ENCODE measurements at places on chromosomes 16 and 17.

DNA sequence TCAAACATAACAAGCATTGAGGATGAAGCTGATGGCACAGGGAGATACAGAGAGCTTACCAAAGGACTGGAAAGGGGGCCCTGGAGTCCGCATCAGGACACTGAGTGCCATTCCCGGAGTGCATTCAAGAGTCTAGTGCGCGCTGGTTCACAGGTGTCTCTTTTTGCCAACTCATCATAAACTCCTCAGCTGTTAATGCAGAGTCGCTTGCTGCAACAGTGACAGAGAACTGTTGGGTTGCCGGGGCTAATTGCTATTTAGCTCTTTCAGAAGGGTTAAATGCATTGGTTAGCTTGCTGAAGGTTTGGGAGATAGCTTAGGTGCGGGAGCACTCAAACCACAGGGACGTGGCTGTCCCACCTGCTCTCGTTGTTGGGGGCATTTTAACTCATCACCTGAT, 1091.6 kb upstream of the EEF2KMT start:
- DNase-seq, result no peak

GRCh38 chr16:5668553-5668952, 571.0 kb upstream of the EEF2KMT start:
- DNase-seq, result no peak

DNA sequence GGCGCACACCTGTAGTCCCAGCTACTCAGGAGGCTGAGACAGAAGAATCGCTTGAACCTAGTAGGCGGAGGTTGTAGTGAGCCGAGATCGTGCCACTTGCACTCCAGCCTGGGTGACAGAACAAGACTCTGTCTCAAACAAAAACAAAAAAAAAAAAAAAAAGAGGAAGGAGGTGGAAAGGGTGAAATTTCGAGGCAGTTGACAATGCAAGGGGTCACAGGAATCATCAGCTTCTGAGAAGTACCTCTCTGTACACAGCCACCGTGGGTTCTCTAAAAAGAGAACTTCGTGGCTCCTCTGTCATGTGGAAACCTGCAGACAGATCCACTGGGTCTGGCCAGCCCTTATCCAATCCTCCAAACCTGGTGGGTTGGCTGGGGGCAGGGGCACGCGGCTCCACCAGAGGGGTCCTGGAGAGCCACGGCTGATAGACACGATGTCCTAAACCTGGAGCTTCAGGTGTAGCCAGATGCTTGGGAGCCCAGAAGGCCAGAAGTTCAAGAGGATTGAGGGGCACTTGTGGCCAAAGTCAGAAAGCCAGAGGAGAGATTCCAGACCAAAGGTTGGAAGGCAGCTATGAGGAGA, 540 bp upstream of the CD300LF start:
- DNase-seq, result no peak

GRCh38 chr16:50238868-50239301, 27.5 kb upstream of the ADCY7 start:
- DNase-seq, result no peak

DNA sequence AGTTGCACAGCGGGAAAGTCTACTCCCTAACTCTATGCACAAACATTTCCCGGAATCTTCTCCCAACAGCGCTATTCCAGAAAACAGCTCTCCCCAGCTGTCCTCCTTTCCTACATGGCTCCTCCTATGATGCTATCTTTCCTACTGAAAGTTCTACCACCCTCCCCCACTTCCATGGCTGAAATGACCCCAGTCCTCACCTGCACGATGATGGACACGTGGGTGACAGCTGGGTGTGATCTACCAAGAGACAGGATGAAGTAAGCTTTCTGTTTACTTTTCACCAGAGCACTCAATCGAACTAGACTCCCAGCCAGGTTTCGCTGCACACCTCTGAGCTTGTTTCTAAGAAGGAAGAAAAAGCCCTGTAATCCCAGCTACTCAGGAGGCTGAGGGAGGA, 10.7 kb downstream of the CTC1 start:
- DNase-seq, result no peak

DNA sequence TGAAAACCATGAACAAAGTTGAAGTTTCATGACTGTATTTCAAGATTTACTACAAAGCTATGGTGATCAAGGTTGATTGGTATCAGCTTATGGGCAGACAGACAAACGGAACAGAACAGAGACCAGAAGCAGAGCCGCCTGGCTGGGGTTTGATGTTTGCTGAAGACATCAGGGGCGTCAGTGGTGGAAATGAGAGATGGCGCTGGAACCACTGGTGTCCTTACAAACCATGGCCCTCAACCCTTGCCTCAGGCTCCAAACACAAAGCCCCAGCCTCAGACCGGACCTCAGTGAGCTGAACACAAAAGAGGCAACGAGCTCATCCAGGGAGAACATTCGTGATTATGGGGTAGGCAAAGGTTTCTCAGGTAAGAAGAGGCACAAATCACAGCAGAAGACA, 113.0 kb upstream of the METRNL start:
- DNase-seq, result no peak

- DNase-seq, result peak; percentile 77
These were observed 45.8 kb downstream of the AKAP1 start for GRCh38 chr17:57130708-57131461.

GRCh38 chr17:61757168-61757567, 106.2 kb downstream of the BRIP1 start:
- no peak for DNase-seq

DNA sequence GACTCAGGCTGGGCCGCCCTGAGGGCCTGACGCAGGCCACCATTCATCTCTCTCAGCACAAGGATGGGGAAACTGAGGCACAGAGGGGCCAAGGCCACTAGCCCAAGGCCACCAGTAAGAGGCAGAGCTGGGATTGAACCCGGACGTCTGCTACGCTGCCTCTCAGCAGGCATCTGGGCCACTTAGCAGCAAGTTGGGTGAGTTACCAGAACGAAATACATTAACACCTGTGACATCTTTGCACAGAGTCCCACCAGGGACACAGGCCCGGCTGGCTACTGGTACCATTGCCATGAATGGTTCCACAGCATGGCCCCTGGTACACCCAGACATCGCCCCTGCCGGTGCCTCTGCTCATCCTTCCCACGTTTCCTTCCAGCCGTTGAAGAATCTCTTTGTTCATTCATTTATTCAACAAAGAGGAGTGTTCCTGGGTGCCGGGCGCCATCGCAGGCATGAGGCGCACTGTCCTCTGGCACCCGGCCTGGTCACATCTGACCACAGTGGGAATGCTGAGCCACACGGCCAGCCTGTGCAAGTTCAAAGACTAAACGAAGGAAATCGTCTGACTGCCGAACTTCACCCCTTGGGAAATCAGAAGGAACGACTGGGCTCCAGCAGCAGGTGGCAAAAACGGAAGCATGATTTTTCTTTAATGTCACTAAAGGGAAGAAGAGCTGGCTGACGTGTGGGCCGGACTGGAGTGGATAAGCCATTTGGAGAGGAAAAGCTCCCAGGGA, 7.4 kb upstream of the ZNF469 start:
- no peak for DNase-seq

- no peak for DNase-seq
These were observed at the start of gene KRT15 for GRCh38 chr17:41518789-41519449. Gene KRT15 (minus strand): TSS chr17:41518890. CDS start chr17:41518827, 63 bp downstream.

DNA sequence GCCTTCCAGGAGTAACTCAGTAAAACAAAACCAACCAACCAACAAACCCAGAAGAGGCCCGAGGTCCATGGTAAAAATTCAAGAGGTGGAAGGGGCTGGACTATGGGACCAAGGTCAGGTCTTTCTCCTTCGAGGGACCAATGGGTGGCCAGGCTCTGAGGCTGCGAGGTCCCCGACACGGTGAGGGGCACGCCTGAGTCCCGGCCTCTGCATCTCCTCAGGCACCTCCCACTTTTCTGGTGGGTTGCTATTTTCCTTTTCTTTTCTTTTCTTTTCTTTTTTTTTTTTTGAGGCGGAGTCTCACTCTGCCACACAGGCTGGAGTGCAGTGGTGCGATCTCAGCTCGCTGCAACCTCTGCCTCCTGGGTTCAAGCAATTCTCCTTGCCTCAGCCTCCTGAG, 18.0 kb downstream of the CD7 start:
- DNase-seq, result no peak

DNA sequence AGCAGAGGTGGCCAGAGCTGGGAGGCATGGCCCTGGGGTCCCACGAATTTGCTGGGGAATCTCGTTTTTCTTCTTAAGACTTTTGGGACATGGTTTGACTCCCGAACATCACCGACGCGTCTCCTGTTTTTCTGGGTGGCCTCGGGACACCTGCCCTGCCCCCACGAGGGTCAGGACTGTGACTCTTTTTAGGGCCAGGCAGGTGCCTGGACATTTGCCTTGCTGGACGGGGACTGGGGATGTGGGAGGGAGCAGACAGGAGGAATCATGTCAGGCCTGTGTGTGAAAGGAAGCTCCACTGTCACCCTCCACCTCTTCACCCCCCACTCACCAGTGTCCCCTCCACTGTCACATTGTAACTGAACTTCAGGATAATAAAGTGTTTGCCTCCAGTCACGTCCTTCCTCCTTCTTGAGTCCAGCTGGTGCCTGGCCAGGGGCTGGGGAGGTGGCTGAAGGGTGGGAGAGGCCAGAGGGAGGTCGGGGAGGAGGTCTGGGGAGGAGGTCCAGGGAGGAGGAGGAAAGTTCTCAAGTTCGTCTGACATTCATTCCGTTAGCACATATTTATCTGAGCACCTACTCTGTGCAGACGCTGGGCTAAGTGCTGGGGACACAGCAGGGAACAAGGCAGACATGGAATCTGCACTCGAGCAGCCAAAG, 2.3 kb downstream of the CSF3 start:
- DNase-seq, result no peak

DNA sequence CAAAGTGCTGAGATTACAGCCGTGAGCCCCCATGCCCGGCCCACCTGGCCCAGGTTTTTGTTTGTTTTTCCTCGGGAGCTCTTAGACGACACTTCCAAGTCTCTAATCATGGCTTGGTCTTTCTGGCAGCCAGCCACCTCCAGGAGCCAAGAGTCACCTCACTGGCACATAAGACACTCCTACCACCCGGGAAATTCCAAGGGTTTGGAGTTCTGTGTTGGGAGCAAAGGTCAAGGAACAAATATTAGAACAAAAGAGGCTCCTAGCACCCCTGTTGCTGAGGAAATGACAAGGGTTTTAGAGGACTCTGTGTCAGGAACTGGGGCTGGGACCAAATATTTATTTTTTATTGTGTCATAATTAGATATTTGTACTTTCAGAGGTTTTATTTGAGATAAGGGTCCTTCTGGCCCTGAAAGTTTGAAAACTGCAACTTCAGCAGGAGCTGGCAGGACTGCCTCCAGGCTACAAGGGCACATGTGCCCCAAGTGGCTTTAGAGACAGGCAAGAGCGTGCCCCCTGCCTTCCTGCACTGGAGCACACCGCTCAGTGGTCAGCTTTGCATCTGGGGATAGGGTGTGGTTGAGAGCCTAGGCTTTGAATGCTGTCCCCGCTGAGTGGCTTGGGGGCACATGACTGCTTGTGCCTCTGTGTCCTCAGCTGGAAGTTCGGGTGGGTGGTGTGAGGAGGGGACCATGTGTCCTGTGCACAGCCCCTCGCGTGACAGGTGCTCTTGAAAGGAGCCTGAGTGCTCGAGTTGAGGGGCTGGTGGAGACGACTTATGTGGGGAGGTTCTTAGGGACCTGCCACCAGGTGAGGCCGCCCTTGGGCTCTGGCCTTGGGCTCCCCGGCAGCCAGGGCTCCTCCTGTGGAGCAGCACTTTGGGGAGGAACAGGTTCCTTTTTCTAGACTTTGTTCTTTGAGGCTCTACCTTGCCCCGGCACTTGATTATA, 29.7 kb downstream of the MGRN1 start:
- DNase-seq, result no peak

- DNase-seq, result no peak
These were observed 32.8 kb downstream of the BEAN1 start for GRCh38 chr16:66459878-66460277.

GRCh38 chr16:67803894-67804293, 2.5 kb downstream of the RANBP10 start:
- no peak for DNase-seq

GRCh38 chr16:9850817-9851216, 331.4 kb downstream of the GRIN2A start:
- DNase-seq, result no peak

- no peak for DNase-seq
These were observed 13.9 kb downstream of the KIFC3 start for GRCh38 chr16:57788252-57788841.

GRCh38 chr17:49708515-49709183, 885 bp upstream of the SLC35B1 start:
- no peak for DNase-seq

- DNase-seq, result no peak
These were observed 368.4 kb downstream of the SOX9 start for GRCh38 chr17:72489272-72489641.

DNA sequence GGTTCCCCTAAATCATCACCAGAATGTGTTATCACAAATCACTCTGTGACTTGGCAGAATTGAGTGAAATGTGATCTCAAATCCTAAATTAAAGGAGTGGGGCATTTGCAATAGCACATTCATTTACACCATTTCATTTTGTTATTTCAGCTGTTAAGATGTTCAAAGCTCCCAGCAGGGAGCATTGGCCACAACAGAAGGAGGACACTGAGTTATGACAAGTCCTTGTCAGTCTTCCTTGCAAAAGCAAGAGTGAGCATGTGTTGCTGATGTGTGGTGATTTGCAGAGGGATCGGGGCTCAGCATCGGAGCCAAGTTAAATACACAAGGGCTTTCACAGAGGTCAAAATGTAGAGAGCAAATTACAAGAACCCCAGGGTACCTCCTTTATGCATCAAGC, 372.2 kb upstream of the CDH5 start:
- DNase-seq, result no peak

- no peak for DNase-seq
These were observed 41.7 kb downstream of the DHRS7B start for GRCh38 chr17:21168555-21168865.

GRCh38 chr17:31559584-31560501, 168.4 kb downstream of the RAB11FIP4 start:
- DNase-seq, result no peak

DNA sequence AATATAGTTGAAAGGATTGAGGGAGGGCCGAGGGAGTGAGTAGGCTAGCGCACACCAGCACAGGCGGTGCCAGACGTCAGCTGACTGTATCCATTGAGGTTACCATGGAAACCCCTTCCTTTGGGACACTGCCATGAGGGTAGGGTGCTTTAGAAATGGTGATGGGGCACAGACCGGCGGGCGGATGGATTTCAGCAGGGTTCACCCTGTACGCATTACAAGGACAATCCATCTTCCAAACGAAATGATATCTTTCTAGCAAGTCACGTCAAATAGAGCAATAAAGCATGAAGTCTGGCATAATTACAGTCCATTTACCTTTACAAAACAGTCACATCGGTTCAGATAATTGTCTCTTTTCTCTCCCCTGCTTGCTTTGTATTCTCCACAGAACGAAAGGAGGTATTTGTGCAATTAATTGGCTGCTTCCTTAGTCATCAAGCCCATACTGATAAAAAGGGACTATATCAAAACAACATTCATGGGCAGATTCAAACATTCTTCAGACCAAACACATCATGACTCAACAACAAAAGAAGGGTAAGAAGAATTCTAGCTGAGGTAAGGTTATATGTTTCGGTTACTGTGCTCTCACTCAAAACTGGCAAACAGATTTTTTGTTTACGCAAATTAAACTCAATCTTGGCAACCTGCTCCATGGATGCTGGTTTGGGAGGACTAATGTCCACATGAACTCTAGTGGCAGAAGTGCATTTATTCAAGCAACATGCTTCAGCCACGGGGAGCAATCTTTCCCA, 140.6 kb downstream of the CDK5R1 start:
- no peak for DNase-seq
